CD4-positive, alpha-beta T cell treated with Interleukin-1 beta for 1 hour (primary cell): ENCODE measurements at places on chromosomes 12 and 14.

DNA sequence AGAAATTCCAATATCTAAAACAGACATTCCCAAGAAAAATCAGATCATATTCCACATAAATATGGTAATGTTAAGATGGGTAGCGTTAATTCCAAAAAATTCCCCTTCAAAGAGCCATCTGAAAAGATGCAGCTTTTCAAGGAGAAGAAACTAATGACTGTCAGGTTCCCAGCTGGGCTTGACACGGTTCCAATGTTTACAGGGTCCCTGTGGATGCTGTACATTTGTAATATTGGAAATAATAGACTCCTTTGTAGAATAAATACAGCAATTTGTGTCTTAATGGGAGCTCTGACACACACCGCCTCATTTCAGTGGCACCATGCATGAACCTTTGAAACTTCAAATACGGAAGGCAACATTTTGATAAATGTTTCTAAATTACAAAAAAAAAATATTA lies 140.6 kb downstream of the ITPR2 start:
- no peak for DNase-seq

DNA sequence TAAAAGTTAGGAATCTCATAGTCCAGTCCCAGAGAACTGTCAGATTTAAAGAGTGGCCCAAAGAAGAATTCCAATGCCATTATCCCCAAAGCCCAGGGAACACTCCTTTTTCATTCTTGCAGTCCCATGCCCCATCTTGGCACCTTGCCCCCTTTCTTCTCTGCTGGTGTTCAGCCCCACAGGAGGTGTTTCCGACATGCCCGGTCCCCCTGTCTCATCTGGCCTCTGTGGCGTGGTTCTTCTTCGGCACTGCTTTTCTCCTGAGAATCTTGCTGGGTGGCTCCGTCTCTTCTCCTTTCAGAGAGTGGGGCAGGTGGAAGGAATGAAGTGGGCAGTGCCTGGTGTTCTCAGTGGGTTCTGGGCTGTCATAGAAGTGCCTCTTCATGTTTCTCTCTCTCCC lies 64.7 kb downstream of the VCPKMT start:
- no peak for DNase-seq

DNA sequence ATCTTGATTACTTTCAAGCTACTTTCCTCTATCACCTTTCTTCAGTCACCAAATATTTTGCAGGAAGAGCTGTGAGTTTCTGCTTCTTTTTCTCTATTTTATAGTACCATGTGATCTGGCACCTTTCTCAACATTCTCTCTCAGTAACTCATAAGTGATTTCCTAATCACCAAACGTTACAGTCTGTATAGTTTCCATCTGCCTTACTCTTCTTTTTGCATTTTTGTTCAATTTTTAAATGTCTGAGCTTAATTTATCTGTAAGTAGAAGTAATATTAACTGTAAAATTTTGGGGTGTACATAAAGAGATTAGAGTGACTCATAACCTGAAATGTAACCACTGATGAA lies 422.1 kb upstream of the SYT1 start:
- DNase-seq = no peak

DNA sequence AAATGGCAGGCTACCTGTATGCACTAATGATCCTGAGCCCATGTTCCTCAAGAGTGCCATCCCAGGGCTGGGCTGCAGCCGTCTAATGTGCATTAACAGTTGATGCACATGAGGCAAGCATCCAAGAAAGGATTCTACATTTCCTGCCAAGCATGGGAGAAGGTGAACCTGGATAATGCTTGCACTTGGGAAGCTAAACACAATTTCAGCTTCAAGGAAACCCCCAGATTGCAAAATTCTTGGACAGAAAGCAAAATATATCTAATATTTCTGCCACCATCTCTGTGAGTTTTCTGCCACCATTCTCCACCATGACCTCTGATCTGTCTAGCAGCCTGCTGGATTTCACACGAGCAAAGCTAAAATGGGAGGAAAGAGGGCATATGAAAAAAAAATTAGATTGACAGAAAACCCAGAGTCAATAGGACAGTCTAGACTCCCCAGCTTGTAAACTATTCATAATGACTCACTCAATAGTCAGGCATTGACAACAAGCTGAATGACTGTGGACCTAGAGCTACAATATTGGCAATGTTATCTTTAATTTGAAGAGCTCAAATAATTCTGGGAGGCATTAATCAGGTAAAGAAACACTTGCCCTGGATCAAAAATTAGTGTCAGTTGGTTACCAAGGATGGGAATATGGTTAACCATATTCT lies 91.9 kb upstream of the BCL2L14 start:
- no peak for DNase-seq

DNA sequence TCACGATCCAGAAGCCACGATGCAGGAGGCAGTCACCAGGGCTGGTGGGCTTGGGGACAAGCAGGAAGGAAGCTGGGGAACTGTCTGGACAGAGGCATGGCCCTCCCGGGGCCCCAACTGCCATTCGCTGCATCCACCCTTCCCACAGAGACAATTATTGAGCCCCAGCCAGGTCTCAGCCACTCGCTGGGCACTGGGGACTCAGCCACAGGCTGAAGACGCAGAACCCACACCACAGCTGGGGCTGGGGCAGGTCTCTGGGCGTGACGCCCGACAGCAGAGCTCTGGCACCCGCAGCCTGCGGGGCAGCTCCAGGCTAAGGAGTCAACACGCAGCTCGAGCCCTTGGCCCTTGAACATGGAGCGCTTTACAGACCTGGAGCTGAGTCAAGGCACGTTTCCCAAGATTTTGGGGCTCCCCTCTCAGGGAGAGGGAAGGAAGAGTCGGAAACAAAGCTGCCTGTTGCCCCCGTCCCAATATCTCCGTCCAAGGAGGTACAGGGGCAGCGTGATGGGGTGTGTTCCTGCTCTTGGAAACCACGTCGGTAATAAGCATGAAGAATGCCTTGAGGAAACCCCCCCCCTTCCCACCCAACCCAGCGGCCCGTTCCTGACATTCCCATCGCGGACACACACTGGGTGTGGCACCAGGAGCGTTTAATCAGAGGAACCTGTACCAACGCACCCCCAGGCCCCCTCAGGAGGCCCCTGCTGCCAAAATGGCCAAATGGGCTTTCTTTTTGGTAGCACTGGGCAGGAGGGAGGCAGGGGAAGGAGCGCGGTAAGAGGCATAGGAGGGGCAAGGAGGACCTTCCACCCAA lies 6.7 kb downstream of the RIMBP2 start:
- DNase-seq = no peak

- DNase-seq = no peak
Measured at GRCh38 chr14:95363468-95363954, 43.8 kb upstream of the CLMN start.

DNA sequence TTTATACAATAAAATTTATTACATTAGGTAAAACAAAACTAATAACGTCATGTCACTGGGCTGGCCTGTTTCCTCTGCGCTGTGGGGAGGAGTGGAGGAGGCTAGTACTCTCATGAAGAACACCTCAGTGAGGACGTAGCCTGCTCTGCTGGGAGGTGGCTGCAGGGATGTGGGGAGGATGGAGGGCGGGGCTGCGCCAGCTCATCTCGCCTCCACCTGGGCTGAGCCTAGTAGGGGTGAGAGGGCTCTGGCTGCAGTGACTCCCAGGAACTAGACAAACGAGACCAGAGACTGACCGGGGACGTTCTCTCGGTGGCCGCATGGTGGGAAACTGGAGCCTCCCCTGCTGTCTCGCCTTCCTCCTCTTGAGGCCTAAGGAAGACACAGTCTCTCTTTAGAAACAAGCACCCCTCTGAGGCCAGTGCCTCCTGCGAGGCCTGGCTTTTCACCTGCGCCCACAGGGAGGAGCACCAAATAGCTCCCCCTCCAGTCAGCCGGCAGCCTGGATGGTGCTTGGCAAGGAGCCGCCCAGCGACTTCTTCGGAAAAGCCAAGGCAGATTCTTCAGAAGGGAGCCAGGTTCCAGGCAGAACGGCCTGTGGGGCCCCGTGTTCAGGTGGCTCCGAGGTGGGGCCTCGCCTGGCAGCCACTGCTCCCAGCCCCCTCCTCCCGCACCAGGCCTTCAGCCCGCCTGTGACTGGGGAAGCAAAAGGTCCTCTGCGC lies 62.4 kb downstream of the PLEKHG3 start:
- no peak for DNase-seq

DNA sequence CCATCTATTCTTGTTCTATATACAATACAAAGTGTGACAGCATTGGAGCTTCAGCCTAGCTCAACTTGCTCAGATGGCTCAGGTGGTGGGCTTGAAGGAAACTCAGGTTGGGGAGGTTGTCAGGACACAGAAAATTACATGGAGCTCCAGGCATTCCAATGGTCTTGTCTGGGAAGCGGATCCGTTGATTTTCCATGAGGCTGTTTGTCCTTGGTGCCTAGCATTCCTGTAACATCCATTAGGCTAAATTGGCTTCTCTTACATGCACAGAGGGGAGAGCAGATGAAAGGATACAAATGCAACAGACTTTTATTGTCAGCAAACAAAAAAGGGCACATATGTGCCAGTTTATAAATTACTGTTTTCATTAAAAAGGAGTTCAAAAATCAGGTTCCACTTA lies 75.5 kb upstream of the OTX2 start:
- no peak for DNase-seq

- DNase-seq = no peak
Measured at GRCh38 chr14:26856876-26857518, 259.2 kb upstream of the NOVA1 start.

DNA sequence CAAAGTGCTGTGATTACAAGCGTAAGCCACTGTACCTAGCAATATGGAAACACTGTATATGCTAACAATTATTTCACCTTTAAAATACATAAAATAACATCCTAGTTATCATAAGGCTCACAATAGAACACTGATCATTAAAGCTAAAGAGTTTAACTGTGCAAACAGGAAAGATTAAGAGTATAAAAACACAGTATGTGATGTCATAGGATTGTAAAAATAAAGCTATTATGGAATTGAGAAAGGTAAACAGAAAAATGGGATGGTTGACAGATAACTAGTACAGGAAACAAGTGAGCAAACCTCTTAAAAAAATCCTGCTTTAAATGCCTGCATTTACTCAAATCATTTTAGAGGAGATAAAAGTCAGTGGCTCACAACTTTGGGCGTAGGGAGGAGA lies 10.8 kb upstream of the IPO8 start:
- DNase-seq = no peak

DNA sequence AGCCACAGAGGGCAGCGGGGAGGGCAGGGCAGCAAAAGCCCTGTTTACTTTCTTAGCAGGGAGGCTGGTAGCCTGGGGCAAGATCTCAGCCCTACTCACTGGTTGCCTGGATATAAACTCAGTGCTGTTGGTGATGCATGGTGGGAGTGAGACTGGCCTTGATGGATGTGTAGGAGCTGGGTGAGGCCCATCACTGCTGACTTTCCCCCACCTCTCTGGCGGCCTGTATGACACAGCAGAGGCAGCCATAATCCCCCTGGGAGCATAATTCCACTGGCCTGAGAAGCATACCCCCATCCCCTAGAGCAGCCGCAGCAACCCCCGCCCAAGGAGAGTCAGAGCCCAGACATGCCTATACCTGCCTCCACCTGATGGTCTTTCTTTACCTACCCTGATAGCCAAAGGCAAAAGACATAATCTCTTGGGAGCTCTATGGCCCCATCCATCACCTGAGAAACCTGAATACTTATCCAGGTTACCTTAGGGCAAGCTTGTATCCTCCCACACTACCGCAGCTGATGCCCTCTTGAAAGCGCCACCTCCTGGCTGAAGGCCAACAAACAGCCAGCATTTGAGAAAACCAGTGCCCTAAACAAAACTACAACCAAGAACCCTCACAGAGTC lies 59.3 kb downstream of the DNAI7 start:
- no peak for DNase-seq

GRCh38 chr12:22624548-22624869 lies 462 bp upstream of the ETNK1 start:
- no peak for DNase-seq

- no peak for DNase-seq
Measured at GRCh38 chr12:101045486-101046464, 164.3 kb downstream of the SLC5A8 start.

- DNase-seq = no peak
Measured at GRCh38 chr14:78451319-78451695, 281.1 kb downstream of the NRXN3 start.

GRCh38 chr12:29145372-29146170 lies 3.5 kb upstream of the FAR2 start:
- no peak for DNase-seq

DNA sequence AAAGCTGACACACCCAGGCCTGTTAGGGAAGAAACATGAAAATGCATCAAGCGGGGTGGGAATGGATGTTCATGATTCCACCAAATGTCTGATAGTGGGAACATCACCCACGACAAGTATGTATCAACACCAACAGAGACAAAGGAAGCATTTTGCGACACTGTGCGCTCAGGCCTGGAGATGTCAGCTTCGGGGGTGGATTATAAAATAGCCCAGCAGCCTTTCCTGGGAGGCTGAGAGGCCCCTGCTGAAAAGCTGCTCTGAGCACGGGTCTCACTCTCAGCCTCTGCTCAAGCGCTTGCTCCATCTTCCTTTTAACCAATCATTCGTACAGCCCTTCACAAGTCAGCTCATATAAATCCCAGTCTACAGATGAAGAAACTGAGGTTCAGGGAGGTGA lies 213.5 kb downstream of the BCL11B start:
- no peak for DNase-seq

DNA sequence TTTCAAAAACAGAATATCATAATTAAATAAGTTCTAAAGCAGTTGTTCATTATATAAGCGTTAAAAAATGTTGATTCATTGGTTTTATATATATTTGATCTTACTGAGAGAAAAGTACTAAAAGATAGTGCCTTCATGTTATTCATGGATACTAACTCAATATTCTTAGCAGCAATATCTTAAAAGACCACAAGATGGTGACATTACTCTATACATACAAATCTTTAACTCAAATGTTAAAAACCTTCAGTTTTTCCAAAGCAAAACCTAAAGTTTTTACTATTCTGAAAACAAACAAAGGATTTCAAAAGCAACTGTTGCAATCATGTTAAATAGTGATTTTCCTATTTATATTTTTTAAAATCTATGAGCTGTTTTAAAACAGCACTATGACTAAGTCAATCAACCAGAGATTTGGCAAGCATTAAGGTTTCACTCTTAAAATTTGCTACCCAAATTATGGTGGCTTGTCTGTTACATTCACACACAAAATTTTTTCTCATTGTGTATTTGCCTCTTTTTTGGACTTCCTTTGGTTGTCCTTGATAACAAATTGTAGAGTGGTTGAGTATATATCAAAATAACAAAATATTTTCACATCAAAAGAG lies 50.1 kb upstream of the RERGL start:
- DNase-seq = no peak

- no peak for DNase-seq
Measured at GRCh38 chr14:44701563-44702263, 194.6 kb upstream of the FSCB start.

DNA sequence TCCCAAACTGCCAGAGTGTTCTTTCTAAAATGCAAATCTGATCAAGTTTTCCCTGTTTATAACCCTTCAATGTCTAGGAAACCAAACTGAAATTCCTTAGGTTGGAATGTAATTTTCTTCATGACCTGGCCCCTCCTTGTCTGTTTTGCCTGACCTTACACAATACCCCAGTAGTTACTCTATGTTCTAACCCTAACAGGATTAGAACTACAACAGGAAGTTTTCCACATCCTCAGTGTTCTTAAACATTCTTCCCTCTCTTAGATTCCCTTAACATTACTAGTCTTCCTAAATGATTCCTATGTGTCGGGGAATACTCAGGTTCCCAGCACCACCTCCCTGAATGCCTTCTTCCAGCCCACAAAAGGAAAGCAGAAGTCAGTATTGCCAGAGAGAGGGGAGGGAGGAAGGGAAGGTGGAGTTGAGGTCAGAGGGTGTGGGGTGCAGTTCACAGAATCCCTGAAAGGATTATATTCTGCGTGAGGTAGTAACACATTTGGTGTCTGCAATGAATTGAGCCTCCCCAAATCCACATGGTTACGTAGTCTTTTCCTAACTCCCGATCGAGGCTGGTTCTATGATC lies 72.6 kb downstream of the BBS10 start:
- DNase-seq = no peak

GRCh38 chr12:130420071-130420470 lies 82.4 kb downstream of the PIWIL1 start:
- DNase-seq = no peak
